ENCODE measurements at places on chromosomes 4 and X. TPM values are rescaled to one million over a fixed set of nuclear protein-coding genes. Genes with fewer than 3 reads are reported as not detected.

ANK2 gene
- total RNA-seq = 68.4 TPM

RRH gene
- total RNA-seq = under 0.01 TPM

IGFBP7 gene
- total RNA-seq = 715 TPM

ADH1A gene
- total RNA-seq = not detected

STS gene
- 10.9 TPM for total RNA-seq

All from osteoblast (primary cell).